Liver (tissue), 10 donors: ENCODE measurements at places on chromosomes 5 and 9. TPM values are rescaled to one million over a fixed set of nuclear protein-coding genes. Genes with fewer than 3 reads are reported as not detected.

- no peak for DNase-seq
- H3K4me3 ChIP-seq = no peak overlapping the region
- H3K27ac ChIP-seq = no peak overlapping the region
- no peaks in the 10 kb centered on the region for H3K36me3 ChIP-seq
Measured at GRCh38 chr5:118844351-118844750, 144.0 kb downstream of the DTWD2 start.

GRCh38 chr5:116536316-116537083, 38.1 kb downstream of the SEMA6A start:
- H3K27ac ChIP-seq = no peak overlapping the region
- H3K36me3 ChIP-seq = no peaks in the 10 kb centered on the region
- DNase-seq = no peak
- no peaks in the 10 kb centered on the region for H3K27me3 ChIP-seq
- H3K4me3 ChIP-seq = no peak overlapping the region
- H3K4me1 ChIP-seq = no peaks in the 10 kb centered on the region

Gene RANBP17
- 10.8 TPM for total RNA-seq

- H3K27ac ChIP-seq = no peak overlapping the region
- no peaks in the 10 kb centered on the region for H3K4me1 ChIP-seq
- no peak for DNase-seq
- H3K27me3 ChIP-seq = no peaks in the 10 kb centered on the region
- no peak overlapping the region for H3K4me3 ChIP-seq
Measured at GRCh38 chr9:73042155-73042554, 89.3 kb upstream of the ALDH1A1 start.

- no peaks in the 10 kb centered on the region for H3K36me3 ChIP-seq
- DNase-seq = no peak
- peaks cover 58% of the 10 kb centered on the region for H3K4me1 ChIP-seq
- H3K27me3 ChIP-seq = no peaks in the 10 kb centered on the region
- peak overlapping the region; percentile 100 for H3K27ac ChIP-seq
Measured at GRCh38 chr9:129487658-129488483, 133.0 kb downstream of the C9orf50 start.
